ENCODE measurements at places on chromosomes 5 and 9.

- DNase-seq = no peak
Observed at GRCh38 chr5:51518607-51519006, 135.4 kb downstream of the ISL1 start.

- no peak for DNase-seq
Observed at GRCh38 chr5:37850226-37850865, 10.5 kb upstream of the GDNF start.

- DNase-seq = no peak
Observed at GRCh38 chr9:130208600-130209347, 36.6 kb downstream of the NCS1 start.

- DNase-seq = no peak
Observed at GRCh38 chr5:164361986-164362385, 856.6 kb downstream of the MAT2B start.

GRCh38 chr9:11779971-11780370 lies 913.2 kb upstream of the TYRP1 start:
- DNase-seq = peak; percentile 4

- no peak for DNase-seq
Observed at GRCh38 chr5:67639313-67639712, 442.7 kb upstream of the CD180 start.

GRCh38 chr9:124518116-124518515 lies 10.9 kb upstream of the NR5A1 start:
- no peak for DNase-seq

GRCh38 chr5:58456486-58456885 lies 3.4 kb downstream of the PLK2 start:
- DNase-seq = no peak

GRCh38 chr9:60546406-60546805 lies 367.8 kb upstream of the SPATA31A5 start:
- DNase-seq = no peak

GRCh38 chr5:343461-344401 lies 22.2 kb downstream of the AHRR start:
- no peak for DNase-seq

DNA sequence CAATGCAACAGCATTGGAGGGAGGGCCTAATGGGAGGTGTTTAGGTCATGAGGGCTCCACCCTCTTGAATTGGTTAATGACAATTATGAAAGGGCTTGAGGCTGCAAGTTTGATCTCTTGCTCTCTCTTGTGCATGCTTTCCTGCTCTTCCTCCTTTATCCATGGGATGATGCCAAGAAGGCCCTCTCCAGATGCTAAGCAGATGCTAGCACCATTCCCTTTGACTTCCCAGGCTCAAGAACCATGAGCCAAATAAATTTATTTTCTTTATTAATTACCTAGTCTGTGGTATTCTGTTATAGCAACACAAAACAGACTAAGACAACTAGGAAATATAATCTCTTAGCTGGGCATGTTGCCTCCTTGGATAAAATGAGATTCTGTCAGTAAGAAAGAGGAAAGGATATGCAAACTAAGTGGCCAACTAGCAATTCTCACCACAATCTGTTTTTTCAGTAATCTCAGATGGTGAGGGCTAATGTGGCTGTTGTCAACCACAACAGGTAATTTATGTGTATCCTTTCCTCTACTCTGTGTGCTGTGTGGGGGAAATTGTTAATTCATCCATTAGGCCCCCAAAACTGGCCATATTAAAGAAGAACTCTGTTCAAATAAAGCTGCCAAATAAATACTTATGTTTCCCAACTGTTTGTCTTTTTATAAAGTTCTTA lies 269.1 kb upstream of the CD180 start:
- no peak for DNase-seq

DNA sequence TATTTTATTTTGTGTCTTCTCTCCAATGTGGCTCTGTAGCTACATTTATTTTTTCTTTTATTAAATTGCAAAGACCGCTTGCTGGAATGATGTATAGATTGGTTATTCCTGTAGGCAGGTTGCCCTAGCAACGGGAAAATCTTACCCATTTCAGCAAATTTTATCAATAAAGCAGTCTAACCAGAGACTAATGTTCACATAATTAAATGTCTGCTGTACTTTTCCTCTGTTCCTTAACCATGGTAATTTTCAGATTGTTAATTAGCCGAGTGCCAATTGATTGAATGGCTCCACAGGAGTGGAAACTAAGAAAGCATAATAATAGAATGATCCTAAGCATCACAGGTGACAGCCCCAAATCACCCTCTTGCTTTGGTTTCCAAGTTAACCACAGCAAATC lies 134.8 kb downstream of the BASP1 start:
- DNase-seq = no peak

DNA sequence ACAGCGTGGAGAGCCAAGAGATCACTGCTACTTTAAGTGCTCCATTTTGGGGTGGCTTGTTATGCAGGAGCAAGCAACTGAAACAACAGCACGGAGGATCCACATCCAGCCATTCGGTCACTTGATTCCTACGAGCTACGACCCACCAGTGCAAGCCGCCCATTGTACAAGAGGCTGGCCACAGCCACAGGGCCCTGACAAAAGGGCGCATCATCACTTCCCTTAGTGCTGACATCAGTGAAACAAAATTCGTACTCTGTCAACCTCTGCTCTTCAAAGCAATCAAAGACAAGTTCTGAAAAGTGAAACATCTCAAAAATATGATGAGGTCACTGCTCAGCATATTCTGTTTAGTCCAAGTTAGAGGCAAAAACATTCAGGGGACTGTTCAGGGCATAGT lies 168.4 kb downstream of the GADD45G start:
- DNase-seq = no peak

GRCh38 chr5:10825897-10826644 lies 65.0 kb upstream of the DAP start:
- no peak for DNase-seq

GRCh38 chr5:18686253-18686652 lies 1052.0 kb downstream of the TAF11L14 start:
- DNase-seq = no peak

GRCh38 chr9:94825611-94825958 lies 99.1 kb downstream of the AOPEP start:
- DNase-seq = no peak

DNA sequence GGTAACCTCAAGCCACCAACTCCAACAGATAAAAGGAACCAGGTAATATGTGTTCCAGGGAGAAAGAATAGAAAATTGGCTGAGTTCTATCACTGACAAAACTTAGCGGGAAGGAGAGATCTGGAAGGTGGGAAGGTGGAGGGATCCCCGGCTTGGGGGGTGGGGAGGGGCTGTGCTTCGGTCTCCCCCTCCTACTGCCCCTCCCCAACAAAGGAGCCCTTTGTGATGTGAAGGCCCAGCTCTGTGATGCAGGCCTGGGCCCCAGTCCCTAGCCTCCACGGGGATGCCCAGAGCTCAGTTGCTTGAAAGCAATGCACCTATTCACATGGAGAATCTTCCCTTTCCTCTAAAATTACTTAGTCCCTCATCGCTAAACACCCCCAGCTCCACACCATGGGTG lies 4.4 kb upstream of the ZNF484 start:
- no peak for DNase-seq

DNA sequence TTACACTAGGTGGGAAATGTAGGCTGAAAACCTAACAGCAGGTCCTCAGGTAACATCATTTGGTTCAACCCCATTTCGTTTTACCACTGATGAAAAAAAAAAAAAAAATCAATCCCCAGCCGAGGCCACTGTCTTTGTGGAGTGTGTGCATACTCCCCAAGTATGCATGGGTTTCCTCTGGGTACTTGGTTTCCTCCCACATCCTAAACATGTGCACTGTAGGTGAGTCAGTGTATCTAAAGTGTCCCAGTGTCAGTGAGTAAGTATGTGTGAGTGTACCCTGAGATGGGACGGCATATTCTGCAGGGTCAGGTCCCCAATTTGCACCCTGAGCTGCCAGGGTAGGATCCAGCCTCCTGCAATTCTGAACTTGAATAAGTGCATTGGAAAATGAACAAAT lies 966.5 kb upstream of the DMAC1 start:
- DNase-seq = no peak

GRCh38 chr9:13967438-13967837 lies 346.5 kb downstream of the NFIB start:
- DNase-seq = no peak

- DNase-seq = no peak
Observed at GRCh38 chr9:93536167-93536566, 40.2 kb upstream of the PHF2 start.

GRCh38 chr9:108620767-108621166 lies 235.0 kb downstream of the ACTL7B start:
- DNase-seq = no peak

DNA sequence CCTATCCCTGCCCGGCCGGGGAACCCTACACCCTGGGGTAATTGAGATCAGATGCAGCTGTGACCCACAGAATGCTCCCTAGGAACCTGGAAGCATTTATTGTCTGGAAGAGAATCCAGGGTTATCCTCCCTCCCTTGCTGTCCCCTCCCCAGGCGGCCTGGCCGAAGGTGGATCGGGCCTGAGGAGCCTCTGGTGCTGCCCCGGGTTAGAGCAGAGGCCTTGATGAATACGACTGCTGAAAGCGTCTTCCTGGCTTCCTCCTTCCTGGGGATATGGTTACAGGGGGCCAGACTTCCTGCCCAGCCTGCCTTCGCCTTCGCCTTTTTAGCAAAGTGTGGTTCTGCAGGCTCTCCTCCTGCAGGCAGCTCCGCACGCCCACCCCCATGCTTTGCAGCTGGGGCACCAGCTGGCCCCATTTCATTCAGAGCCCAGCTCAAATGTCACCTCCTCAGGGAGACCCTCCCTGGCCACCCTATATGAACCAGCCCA lies 22.5 kb upstream of the PTGS1 start:
- DNase-seq = peak; percentile 82

DNA sequence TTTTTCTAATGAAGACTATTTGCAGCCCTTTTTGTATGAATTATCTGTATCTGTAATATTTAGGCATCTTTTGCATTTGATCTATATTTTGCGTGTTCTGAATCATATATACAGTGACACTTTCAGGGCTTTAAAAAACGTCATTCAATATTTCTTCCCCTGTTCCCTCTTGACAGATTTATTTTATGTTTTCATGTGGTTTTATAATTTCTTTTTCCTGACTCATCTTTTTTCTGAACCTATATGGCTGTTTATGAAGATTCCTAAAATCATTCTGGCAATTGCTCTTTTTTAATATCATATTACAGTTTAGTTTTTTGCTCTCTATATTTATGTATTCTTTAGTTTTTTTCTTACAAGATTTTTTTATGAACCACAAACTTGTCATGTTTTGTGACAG lies 67.6 kb downstream of the SMARCA2 start:
- no peak for DNase-seq

DNA sequence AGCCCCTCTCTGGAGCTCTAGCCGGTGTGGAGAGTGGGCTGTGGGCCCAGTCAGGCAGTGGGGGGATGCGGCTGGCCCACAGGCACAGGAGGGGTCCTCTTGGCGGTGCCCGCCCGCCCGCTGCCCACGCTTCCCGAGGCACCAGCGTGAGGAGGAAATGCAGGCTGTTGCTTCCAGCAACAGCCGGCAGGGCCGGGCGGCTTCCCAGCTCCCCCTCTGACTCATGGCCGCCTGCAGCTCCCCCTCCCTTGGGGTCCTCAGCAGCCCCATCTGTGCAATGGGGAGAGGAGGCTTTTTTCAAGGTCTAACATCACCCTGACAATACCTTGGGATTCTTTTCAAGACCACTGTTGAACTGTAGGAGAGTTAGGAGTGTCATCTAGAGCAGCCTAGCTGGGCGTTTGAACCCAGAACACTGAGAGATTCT lies 10.4 kb downstream of the CXXC5 start:
- DNase-seq = no peak

- no peak for DNase-seq
Observed at GRCh38 chr9:72937545-72937944, 15.3 kb downstream of the ALDH1A1 start.

- DNase-seq = no peak
Observed at GRCh38 chr5:59485629-59486439, 407.7 kb downstream of the PDE4D start.

GRCh38 chr5:32020271-32020670 lies 153.8 kb downstream of the GOLPH3 start:
- no peak for DNase-seq
